ENCODE measurements at places on chromosomes 7 and 10. TPM values are rescaled to one million over a fixed set of nuclear protein-coding genes. Genes with fewer than 3 reads are reported as not detected.

- H3K27ac ChIP-seq = no peak overlapping the region
- no peak overlapping the region for H3K4me3 ChIP-seq
- H3K4me1 ChIP-seq = peaks cover 19% of the 10 kb centered on the region
- DNase-seq = no peak
- H3K36me3 ChIP-seq = no peaks in the 10 kb centered on the region
Observed at GRCh38 chr7:22895140-22895827, 72.6 kb upstream of the TOMM7 start.

DNA sequence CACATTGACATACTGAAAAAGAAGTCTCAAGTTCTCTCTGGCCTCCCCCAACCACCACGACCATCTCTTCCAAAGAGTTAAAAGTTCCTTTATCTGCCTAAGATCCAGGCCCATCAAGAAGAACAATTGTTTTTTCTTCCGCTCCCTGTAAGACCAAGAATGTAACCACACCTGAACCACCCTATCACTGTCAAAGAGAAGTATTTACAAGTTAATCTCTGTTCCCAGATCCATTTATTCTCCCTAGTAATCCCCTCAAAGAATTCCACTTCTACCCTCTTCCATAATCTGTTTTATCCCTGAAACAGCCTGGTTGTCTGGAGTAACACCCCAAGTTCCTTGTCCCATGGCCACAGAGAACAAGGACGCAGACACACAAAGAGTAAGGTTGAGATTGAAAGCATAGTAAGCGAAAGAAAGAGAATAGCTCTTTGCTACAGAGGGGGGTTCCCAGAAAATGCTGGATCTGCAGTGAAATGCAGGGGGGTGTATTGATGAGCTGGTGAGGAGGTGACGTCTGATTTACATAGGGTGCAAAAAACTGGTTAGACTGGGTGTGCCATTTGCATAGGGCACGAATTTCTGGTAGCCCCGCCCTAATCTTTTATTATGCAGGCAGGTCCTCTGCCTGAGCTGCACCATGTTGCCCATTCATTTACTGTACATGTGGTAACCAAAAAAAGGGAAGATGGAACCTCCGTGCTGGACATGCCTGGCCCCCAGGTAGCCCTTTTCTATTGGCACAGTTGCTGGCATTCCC is 122.0 kb downstream of the SKIDA1 start:
- DNase-seq = no peak
- H3K36me3 ChIP-seq = peaks cover 33% of the 10 kb centered on the region
- no peak overlapping the region for H3K4me3 ChIP-seq
- peaks cover 9% of the 10 kb centered on the region for H3K27me3 ChIP-seq
- H3K27ac ChIP-seq = no peak overlapping the region
- H3K4me1 ChIP-seq = peaks cover 53% of the 10 kb centered on the region

Gene PON1
- 0.26 TPM for total RNA-seq

- no peak for DNase-seq
- peaks cover 10% of the 10 kb centered on the region for H3K27me3 ChIP-seq
- H3K4me3 ChIP-seq = no peak overlapping the region
- no peak overlapping the region for H3K27ac ChIP-seq
- peaks cover 10% of the 10 kb centered on the region for H3K4me1 ChIP-seq
- peaks cover 49% of the 10 kb centered on the region for H3K36me3 ChIP-seq
Observed at GRCh38 chr10:94358480-94358879, 4.3 kb downstream of the NOC3L start.

Gene BTRC
- 22.2 TPM for total RNA-seq

DNA sequence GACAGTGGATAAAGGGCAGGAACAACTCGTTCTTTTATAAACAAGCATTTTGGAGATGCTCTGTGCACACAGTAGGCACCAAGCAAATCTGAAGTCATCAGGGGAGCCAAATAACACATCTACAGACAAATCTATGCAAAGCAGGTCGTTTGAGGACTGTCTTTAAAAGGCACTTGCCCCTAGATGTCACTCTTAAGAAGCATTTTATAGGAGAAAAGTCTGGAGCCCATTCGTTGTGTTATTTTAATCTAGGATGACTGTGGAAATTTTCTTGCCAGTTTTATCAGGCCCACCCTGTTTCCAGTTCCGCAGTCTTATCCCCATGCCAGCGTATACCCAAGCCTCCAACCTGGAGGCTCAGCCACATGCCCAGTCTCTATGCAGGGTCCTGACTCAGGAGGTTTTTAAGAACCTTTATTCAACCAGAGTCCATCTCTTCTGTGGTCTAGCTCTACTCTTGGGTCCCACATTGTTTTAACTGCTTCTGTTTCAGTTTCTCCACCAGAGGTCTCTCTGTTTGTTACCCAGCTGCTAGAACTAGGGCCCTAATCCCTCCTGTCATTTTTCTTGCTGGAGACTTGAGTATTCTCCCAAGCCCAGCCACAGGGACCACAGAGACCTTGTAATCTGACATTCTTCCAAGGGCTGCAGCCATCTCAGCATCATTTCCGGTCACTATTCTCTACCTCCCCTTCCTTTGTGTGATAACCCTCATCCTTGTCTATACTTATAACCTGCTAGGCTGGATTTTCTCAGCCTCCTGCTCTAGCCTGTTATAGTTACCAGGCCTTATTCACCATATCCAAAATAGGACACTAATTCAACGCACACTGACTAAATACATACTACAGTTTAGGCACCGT is 26.7 kb downstream of the PIK3CG start:
- H3K27ac ChIP-seq = no peak overlapping the region
- no peaks in the 10 kb centered on the region for H3K27me3 ChIP-seq
- no peak overlapping the region for H3K4me3 ChIP-seq
- DNase-seq = no peak

Gene FRA10AC1
- total RNA-seq = 15.8 TPM

- no peak overlapping the region for H3K4me3 ChIP-seq
- DNase-seq = no peak
- no peaks in the 10 kb centered on the region for H3K27me3 ChIP-seq
- H3K27ac ChIP-seq = no peak overlapping the region
Observed at GRCh38 chr7:67990003-67990402, 993.4 kb downstream of the TYW1 start.

DNA sequence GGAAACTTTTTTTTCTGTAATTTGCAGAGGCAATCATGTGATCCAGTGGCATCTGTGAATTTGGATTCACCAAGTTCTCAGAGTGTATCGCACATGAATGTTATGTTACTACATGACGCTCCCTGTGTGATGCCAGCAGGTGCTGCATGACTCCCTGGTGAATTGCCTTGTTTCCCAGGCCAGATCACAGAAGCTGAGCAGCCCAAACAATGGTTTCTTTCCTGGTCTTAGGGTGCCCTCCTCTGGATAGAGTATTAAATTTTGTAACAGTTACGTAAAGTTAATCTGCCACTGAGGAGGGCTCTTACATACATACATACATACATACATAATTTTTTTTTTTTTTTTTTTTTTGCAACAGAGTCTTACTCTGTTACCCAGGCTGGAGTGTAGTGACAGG is 3.6 kb downstream of the ZSCAN21 start:
- DNase-seq = no peak
- no peak overlapping the region for H3K4me3 ChIP-seq
- H3K36me3 ChIP-seq = peaks cover 22% of the 10 kb centered on the region
- H3K27ac ChIP-seq = no peak overlapping the region
- peaks cover 13% of the 10 kb centered on the region for H3K4me1 ChIP-seq

- H3K4me1 ChIP-seq = peaks cover 10% of the 10 kb centered on the region
- H3K27me3 ChIP-seq = no peaks in the 10 kb centered on the region
- H3K36me3 ChIP-seq = no peaks in the 10 kb centered on the region
- no peak overlapping the region for H3K27ac ChIP-seq
Observed at GRCh38 chr10:113644185-113645120, 19.4 kb downstream of the NRAP start.

Gene AZGP1
- total RNA-seq = 2.7 TPM

- DNase-seq = no peak
- H3K27me3 ChIP-seq = no peaks in the 10 kb centered on the region
- peaks cover 7% of the 10 kb centered on the region for H3K4me1 ChIP-seq
- H3K27ac ChIP-seq = no peak overlapping the region
- H3K4me3 ChIP-seq = no peak overlapping the region
Observed at GRCh38 chr10:112221545-112221944, 38.0 kb upstream of the GPAM start.

DNA sequence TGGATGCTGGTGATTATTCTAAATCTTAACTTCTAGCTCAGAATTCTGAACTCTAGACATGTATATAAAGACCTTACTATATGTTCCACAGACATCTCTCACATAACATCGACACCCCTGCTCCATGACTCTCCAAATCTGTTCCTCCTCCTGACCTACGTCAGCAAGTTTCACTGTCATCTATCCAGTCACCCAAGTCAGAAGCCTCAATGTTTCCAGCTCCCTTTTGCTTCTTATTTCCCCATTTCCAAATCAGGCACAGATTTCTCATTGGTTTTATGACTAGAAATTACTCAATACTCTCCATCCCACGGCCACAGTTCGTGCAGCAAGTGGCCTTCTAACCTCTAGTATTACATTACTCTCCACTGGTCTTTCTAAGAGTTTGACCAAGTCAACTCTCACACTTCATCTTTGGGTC is 28.5 kb downstream of the EPC1 start:
- H3K27ac ChIP-seq = peak overlapping the region; percentile 41
- peaks cover 32% of the 10 kb centered on the region for H3K4me1 ChIP-seq
- H3K36me3 ChIP-seq = 0 out of 2 replicates have a peak, but pooled peaks cover 7% of the 10 kb centered on the region
- H3K4me3 ChIP-seq = no peak overlapping the region

Gene RADIL
- total RNA-seq = 8.6 TPM

Gene HOXA10
- not detected for total RNA-seq

- H3K4me1 ChIP-seq = peaks cover 11% of the 10 kb centered on the region
- no peaks in the 10 kb centered on the region for H3K36me3 ChIP-seq
- no peak overlapping the region for H3K4me3 ChIP-seq
- no peak overlapping the region for H3K27ac ChIP-seq
- DNase-seq = no peak
Observed at GRCh38 chr7:15358112-15358511, 203.7 kb downstream of the AGMO start.

GRCh38 chr10:3902054-3902808 is 117.2 kb upstream of the KLF6 start:
- DNase-seq = no peak
- no peaks in the 10 kb centered on the region for H3K27me3 ChIP-seq
- H3K36me3 ChIP-seq = no peaks in the 10 kb centered on the region

DNA sequence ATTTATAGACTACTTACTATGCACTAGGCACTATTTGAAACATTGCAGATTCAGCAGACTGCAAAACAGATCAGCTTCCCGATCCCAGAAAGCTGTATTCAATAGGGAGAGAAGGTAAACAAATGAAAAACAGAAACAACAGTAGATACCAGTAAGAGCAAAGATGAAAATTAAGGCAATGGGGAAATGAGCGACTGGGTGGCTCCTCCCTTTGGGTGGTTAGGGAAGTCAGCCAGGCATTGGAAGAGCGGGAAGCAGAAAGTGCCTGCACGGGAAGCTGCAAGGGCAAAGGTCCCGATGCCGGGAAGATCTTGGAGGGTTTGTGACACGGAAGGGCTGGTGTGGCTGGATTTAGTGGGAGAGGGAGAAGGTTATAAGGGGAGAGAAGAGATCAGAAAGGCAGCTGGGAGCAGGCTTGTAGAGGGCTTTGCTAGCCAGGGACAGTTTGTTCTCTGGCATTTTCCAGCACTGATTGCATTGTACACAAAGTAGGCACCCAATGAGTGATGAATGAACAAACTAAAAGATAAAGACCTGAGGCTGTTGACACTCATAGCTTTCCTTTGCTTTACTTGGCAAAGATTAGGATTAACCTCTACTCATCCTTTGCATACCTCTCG is 67.8 kb downstream of the NAMPT start:
- no peak for DNase-seq
- H3K27ac ChIP-seq = no peak overlapping the region
- H3K4me3 ChIP-seq = no peak overlapping the region
- no peaks in the 10 kb centered on the region for H3K36me3 ChIP-seq

Measured in WTC11 (cell line).